ENCODE measurements at places on chromosomes 11 and 22. TPM values are rescaled to one million over a fixed set of nuclear protein-coding genes. Genes with fewer than 3 reads are reported as not detected.

DNA sequence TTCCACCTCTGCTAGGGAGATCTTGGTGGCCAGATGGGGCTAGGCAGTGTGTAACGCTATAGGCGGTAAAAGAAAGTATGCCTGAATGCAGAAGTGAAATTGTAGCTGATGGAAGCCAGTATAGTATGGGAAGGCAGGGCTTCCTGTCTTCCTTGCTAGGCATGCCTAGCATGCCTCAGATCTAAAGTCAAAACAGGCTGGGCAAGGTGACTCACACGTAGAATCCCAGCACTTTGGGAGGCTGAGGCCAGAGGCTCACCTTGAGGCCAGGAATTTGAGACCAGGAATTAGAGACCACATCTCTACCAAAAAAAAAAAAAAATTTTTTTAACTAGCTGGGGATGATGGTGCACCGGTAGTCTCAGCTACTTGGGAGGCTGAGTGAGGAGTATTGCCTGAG lies 281.7 kb upstream of the MTNR1B start:
- H3K4me1 ChIP-seq: no peaks in the 10 kb centered on the region
- DNase-seq: no peak
- no peak overlapping the region for H3K27ac ChIP-seq
- H3K36me3 ChIP-seq: no peaks in the 10 kb centered on the region
- no peak overlapping the region for H3K4me3 ChIP-seq

- no peak overlapping the region for H3K27ac ChIP-seq
- no peaks in the 10 kb centered on the region for H3K27me3 ChIP-seq
- no peak overlapping the region for H3K4me3 ChIP-seq
These were observed 228.6 kb downstream of the TBC1D22A start for GRCh38 chr22:46990937-46991550.

DNA sequence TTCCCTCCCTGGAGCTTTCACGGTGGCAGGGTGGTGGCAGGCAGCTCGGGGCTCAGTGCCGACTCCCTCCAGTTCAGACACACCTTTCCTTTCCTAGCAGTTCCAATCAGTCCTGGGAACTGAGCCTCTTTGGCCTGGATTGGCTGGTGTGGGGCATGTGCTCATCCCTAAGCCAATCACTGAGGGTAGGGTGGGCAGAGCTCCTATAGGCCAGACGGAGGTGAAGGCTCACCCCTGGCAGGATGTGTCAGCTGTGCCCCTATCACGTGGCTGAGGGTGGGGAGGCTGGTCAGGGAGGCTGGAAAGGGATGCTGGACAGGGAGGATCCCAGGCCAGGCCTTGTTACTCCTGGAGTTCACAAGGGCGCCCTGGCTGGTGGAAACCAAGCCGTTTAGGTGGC lies 40.2 kb downstream of the CACNA1I start:
- H3K27me3 ChIP-seq: peaks cover 43% of the 10 kb centered on the region
- H3K4me1 ChIP-seq: no peaks in the 10 kb centered on the region
- DNase-seq: no peak
- H3K36me3 ChIP-seq: no peaks in the 10 kb centered on the region
- H3K27ac ChIP-seq: no peak overlapping the region

DNA sequence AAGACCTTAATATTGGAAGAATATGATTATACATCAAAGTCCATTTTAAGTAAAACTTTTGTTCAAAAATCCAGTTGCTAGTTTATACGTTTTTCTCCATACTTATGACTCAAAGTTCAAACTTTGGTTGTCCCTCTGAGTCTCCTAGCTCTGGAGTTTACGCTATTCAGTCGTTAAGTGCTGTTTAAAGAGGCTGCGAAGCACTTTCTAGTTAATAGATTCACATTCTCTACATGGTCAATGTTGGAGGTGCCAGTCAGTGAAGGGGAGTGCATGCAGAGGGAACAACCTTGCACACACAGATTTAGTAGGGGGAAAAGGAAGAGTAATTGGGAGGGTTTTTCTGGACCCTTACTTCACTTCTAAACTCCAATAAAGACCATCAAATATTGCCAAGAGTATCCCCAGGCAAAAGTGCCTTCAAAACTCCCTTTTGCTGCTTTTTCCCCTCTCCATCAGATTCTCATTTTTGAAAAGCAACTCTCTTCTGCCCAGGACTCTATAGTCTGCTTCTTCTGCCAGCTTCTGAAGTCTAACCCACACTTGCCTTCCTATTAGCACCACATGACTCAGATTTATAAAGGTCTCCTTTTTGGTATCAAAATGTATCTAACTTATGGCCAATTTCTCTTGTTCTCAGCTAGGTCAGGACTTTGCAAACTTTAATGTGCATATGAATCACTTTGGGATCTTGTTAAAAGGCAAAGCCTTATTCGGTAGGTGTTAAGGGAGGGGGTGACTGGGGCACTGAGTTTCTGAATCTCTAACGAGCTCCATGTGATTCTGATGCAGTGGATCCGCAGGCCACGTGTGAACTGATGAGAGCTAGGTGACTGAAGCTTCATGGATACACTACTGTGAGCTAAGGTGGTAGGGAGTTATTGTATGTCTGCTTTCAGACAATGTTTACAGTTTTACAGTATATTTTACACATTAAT lies 96.2 kb upstream of the MTMR2 start:
- peaks cover 11% of the 10 kb centered on the region for H3K4me1 ChIP-seq
- H3K4me3 ChIP-seq: no peak overlapping the region
- DNase-seq: no peak
- no peaks in the 10 kb centered on the region for H3K27me3 ChIP-seq
- peak overlapping the region; percentile 43 for H3K27ac ChIP-seq

- DNase-seq: no peak
- no peak overlapping the region for H3K4me3 ChIP-seq
- H3K36me3 ChIP-seq: no peaks in the 10 kb centered on the region
- H3K4me1 ChIP-seq: peaks cover 15% of the 10 kb centered on the region
These were observed 52.4 kb upstream of the LMO2 start for GRCh38 chr11:33944345-33944692.

DNA sequence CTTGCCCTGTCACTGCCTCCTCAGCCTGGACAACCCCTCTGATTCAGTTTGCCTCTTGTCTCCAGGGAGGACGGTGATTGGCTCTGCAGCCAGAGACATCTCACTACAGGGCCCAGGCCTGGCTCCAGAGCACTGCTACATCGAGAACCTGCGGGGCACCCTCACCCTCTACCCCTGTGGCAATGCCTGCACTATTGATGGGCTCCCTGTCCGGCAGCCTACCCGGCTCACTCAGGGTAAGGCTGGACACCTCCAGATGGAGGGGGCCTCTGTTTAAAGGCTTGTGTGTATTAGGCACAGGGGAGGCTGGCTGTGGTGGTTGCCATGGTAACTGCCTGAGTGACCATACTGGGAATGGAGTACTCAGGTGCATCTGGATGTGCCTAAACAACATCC lies 8.6 kb downstream of the PHLDB1 start:
- DNase-seq: no peak
- peaks cover 13% of the 10 kb centered on the region for H3K36me3 ChIP-seq
- H3K4me1 ChIP-seq: peaks cover 88% of the 10 kb centered on the region
- no peak overlapping the region for H3K4me3 ChIP-seq

GRCh38 chr11:112247201-112247600 lies 13.5 kb downstream of the PLET1 start:
- peaks cover 17% of the 10 kb centered on the region for H3K36me3 ChIP-seq
- DNase-seq: no peak
- peaks cover 11% of the 10 kb centered on the region for H3K4me1 ChIP-seq
- no peak overlapping the region for H3K4me3 ChIP-seq
- no peak overlapping the region for H3K27ac ChIP-seq
- no peaks in the 10 kb centered on the region for H3K27me3 ChIP-seq

- no peak overlapping the region for H3K27ac ChIP-seq
- H3K27me3 ChIP-seq: peaks cover 7% of the 10 kb centered on the region
- no peak for DNase-seq
- no peaks in the 10 kb centered on the region for H3K36me3 ChIP-seq
- no peak overlapping the region for H3K4me3 ChIP-seq
These were observed 3.2 kb upstream of the CCDC15 start for GRCh38 chr11:124950601-124951330.

GRCh38 chr22:25395915-25396314 lies 168.6 kb upstream of the GRK3 start:
- peaks cover 2% of the 10 kb centered on the region for H3K36me3 ChIP-seq
- H3K4me3 ChIP-seq: no peak overlapping the region
- H3K4me1 ChIP-seq: peaks cover 14% of the 10 kb centered on the region
- no peak for DNase-seq
- no peaks in the 10 kb centered on the region for H3K27me3 ChIP-seq
- H3K27ac ChIP-seq: no peak overlapping the region

GRCh38 chr22:37387793-37388192 lies 39.5 kb downstream of the ELFN2 start:
- H3K4me3 ChIP-seq: no peak overlapping the region
- no peaks in the 10 kb centered on the region for H3K36me3 ChIP-seq
- no peak for DNase-seq
- peaks cover 18% of the 10 kb centered on the region for H3K27me3 ChIP-seq
- H3K27ac ChIP-seq: no peak overlapping the region

DNA sequence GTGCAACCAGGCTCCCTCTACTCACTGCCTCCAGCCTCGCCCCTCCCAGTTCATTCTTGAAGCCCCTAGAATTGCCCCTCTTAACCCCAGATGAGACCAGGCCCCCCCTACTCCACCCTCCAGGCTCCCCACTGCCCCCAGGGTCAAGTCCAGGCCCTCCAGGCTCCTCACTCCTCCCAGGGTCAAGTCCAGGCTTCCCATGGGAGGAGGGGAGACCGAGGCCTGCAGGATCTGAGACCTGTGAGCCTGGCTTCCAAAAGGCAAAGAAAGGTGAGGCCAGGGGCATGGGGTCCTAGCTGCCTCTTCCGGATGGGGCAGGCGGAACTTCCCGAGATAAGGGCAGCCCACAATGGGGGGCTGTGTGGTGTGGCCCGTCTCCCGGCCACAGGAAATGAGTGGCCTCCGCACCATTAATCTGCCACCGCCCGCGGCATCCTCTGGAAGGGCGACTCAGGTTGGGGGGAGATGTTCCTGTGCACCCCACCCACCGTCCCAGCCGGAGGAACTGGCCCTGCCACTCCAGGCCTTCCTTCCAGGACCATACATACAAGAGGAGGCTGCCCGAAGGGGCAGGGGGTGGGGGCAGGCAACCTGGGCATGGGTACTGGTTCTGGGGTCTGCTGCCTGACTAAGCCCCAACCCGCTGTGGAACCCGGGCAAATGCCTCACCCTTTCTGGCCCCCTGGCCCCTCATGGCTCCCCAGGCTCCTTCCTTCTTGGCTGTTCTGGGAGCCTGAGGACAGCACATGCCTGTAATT lies 35.1 kb upstream of the WNT11 start:
- H3K4me1 ChIP-seq: peaks cover 2% of the 10 kb centered on the region
- no peak overlapping the region for H3K4me3 ChIP-seq
- H3K36me3 ChIP-seq: no peaks in the 10 kb centered on the region
- DNase-seq: no peak
- no peak overlapping the region for H3K27ac ChIP-seq

- H3K4me3 ChIP-seq: no peak overlapping the region
- H3K27me3 ChIP-seq: no peaks in the 10 kb centered on the region
- H3K36me3 ChIP-seq: peaks cover 32% of the 10 kb centered on the region
- H3K4me1 ChIP-seq: peaks cover 24% of the 10 kb centered on the region
These were observed 25.2 kb upstream of the MICALL1 start for GRCh38 chr22:37880668-37881440.

DNA sequence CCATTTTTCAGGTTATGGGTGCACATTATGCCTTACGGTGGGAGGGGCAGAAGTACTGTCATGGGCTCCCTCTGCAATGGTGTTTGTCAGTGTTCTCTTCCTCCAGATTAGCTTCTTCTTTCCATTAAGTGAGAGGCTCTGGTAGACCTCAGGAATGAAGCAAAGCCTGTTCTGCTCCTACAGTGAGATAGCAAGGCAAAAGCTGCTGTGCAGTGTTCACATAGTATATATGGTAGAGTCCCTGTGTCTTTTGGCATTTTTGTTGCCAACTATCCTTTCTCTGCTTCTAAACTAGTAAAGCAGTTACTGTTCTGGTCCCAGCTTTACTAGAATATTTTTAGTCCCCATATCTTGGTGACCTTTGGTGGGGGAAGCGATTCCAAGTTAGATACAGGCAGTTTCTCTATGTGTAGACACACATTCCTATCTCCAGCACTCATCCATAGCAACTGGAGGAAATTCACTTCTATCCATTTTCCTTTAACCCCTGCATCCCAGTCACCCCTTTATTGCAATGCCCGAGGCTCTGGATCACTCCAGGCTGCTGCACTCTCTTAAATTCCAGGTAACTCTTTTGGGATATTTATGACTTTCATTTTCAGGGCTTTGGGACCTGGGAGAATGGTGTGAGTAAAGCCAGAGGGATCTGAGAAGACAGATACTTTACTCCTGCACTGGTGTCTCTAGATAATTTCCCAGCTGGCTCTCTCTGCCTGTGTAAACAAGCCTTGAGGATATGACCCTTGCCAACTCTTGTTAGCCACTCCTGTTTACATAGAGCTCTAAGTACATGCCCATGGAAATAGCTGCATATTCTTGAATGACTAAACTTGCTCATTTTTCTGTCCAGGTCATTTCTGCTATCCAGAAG lies 3.9 kb upstream of the TRIM34 start:
- H3K27me3 ChIP-seq: no peaks in the 10 kb centered on the region
- peak overlapping the region; percentile 85 for H3K27ac ChIP-seq
- DNase-seq: peak; percentile 56
- H3K4me1 ChIP-seq: peaks cover 52% of the 10 kb centered on the region
- peak overlapping the region; percentile 31 for H3K4me3 ChIP-seq

DNA sequence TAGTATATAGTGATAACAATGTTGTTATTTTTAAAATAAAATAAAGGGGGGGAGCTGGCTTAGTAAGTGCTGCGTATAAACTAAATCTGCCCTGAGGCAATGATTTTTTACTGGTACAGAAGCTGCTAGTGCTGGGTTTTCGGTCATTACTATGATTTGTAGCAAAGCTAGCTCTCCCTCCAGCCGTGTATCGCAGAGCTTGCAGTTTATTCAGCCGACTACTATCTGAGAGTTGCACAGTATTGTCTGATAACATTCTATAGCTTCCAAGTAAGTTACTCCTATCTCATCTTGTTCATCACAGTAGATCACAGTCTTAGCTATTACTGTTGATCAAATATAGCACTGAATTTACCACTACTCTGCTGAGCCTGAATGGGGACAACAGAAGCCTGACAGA lies 805.5 kb upstream of the ARHGAP42 start:
- no peak overlapping the region for H3K27ac ChIP-seq
- H3K36me3 ChIP-seq: no peaks in the 10 kb centered on the region
- no peaks in the 10 kb centered on the region for H3K4me1 ChIP-seq
- peaks cover 7% of the 10 kb centered on the region for H3K27me3 ChIP-seq

- peaks cover 77% of the 10 kb centered on the region for H3K36me3 ChIP-seq
- H3K27me3 ChIP-seq: no peaks in the 10 kb centered on the region
These were observed 68.4 kb downstream of the TRAF6 start for GRCh38 chr11:36441610-36442208.

The LYVE1 gene
- total RNA-seq: 2.1 TPM

The RIC8A gene
- 105 TPM for total RNA-seq

The RPS19BP1 gene
- 51.1 TPM for total RNA-seq

The PDE2A gene
- not detected for total RNA-seq

The MYO18B gene
- total RNA-seq: not detected

The OR5B21 gene
- not detected for total RNA-seq

All from osteocyte (in vitro differentiated cells).